AG08395 (cell line): ENCODE measurements at places on chromosomes 1 and 21.

GRCh38 chr1:163176797-163177196, 25.9 kb downstream of the RGS5 start:
- no peak for DNase-seq

- peak; percentile 95 for DNase-seq
Observed at GRCh38 chr1:19758227-19758830, 41.4 kb downstream of the TMCO4 start.

DNA sequence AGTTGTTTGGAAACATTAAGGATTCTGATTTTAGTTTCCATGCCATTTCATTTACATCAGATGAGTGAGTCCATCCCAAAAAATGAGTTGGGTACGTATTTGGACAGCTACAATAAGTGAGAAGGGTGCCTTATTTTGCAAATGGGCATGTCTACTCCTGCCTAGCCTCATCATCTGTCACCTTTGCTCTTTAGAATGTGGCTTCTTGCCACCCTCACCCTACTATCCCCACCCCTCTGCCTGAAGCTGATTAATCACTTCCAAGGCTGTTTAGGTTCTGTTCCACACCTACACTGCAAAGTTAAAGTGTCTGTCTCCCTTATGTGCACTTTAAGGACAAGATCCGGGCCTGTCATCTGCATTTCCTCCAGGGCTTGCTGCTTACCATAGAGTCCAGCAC, 61.2 kb downstream of the ST6GALNAC5 start:
- DNase-seq: no peak

DNA sequence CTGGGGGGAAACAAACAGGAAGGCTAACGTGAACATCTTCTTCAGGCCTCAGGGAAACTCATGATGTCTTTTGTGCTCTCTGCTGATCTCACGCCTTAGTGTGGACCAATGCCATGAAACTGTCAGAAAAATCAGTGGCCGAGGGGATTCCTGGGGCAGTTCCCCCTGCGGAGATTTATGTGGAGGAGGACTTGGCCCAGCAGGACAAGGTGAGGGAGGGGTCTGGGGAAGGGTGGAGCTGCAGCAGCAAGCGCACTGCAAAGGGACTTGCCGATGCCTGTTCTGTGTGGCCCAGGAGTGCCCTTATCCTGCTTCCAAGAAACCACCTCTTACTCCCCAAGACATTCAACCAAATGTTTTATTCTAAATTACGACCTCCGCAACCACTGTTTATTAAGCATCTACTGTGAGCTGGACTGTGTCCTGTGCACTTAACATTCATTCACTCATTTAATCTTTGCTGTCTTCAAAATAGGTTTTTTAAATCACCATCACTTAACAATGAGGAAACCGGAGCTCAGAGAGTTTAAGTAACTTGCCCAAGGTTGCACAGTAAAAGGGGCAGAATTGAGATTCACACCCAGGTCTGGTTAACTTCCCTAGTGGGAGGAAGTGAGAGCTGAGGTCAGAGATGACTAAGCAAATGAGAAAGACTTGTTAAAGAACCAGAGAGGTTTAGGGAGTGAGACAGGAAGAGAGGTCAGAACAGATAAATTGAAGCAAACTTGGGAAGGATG, 49.7 kb downstream of the FHAD1 start:
- no peak for DNase-seq

- no peak for DNase-seq
Observed at GRCh38 chr1:74053407-74053806, 144.6 kb downstream of the LRRIQ3 start.
